Karpas-422 (cell line): ENCODE measurements at places on chromosomes 7 and 10. TPM values are rescaled to one million over a fixed set of nuclear protein-coding genes. Genes with fewer than 3 reads are reported as not detected.

REPIN1 gene
- 53.3 and 98.4 TPM in 2 replicates for total RNA-seq

SMURF1 gene
- total RNA-seq, result 16.7 and 22.6 TPM in 2 replicates

ACSL5 gene
- 55.6 and 63.6 TPM in 2 replicates for total RNA-seq

FAM171A1 gene
- not detected in 2 replicates for total RNA-seq

TLX1 gene
- not detected in 2 replicates for total RNA-seq

GRCh38 chr10:86300399-86300925 lies 66.1 kb downstream of the GRID1 start:
- no peak for DNase-seq

GRCh38 chr7:1924258-1924817 lies 254.3 kb downstream of the ELFN1 start:
- no peak for DNase-seq

DNA sequence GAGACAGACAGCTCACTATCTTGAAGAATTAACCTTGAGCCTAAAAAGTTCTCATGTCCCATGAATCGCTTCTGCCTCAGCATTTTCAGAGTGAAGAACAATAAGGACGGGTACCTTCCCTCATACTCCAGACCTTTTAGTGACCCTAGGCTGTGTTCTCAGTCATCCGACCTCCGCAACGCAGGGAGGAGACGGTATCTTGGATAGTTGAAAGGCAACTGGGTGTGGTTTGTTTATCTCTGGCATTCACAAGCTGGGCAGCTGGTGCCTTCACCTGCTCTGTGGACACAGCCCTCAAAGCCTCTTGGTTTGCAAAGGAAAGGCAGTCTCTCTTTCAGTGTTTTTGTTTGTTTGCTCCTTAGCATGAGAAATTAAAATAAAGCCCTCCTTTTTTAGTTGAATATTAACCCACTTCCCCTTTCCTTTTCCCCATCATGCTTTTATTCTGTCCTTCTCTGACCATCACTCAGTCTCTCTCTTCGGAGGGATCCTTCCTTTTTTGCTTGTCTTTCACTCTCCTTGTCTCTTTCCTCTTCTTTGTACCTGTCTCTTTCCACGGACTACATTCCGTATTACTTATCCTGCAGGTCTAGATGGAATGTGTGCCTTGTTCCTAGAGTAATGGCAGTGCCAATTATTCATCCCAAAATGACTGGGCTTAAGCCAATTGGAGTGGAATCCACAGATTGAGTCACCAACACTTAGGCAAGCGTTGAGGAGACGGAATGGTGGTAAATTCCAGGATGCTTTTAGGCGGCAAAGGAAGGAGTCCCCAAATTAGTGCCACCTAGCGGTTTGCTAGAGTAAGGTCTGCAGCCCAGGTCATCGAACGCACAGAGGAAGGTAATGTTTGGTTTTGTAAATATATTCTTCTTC lies 45.8 kb downstream of the PRR15 start:
- peak; percentile 64 for DNase-seq

- no peak for DNase-seq
Measured at GRCh38 chr7:6619961-6620360, 4.6 kb downstream of the ZNF853 start.

- DNase-seq, result no peak
Measured at GRCh38 chr7:54326592-54327167, 215.5 kb upstream of the VSTM2A start.

- DNase-seq, result no peak
Measured at GRCh38 chr7:17299483-17299991, 1.1 kb downstream of the AHR start.

- no peak for DNase-seq
Measured at GRCh38 chr10:77717336-77717735, 79.7 kb upstream of the KCNMA1 start.

- DNase-seq, result no peak
Measured at GRCh38 chr10:24526085-24526649, 197.5 kb downstream of the ARHGAP21 start.

- no peak for DNase-seq
Measured at GRCh38 chr10:11319990-11320602, 291.4 kb downstream of the USP6NL start.

GRCh38 chr7:81187753-81188152 lies 268.9 kb upstream of the SEMA3C start:
- no peak for DNase-seq

DNA sequence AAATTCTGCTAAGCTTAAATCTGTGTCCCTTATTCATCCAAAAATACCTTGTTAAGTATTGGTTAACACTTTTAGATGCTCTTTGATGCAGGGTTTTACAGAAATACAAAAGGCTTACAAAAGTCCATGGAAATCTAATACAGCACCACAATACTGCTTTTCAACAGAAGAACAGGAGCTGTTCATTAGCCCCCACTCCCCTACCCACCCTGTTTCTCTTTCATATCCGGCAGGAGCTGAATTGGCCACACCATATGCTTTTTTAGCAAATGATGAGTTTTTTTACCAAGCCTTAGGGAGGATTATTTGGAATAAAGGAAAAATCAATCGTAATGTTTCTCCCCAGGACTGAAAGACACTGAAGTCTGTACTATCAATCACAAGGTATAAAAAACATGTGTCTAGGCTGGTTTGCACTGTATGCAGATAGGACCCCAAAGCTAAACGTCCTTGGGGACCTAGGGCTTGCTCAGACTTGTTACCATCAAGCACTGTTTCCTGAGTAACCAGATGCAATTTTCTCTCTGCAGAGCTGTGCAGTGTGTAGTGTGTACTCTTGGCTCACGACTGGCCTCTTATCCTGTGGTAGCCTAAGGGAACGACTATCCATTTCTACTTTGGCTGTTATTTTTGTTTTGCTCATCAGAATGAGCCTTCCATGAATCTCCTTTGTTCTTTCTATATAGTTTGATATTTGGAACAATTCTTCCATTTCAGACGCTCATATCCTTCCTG lies 143.3 kb upstream of the LRGUK start:
- no peak for DNase-seq

- peak; percentile 70 for DNase-seq
Measured at GRCh38 chr10:75926763-75927162, 495.3 kb downstream of the LRMDA start.

- no peak for DNase-seq
Measured at GRCh38 chr10:132069122-132069848, 3.5 kb downstream of the JAKMIP3 start.

- no peak for DNase-seq
Measured at GRCh38 chr7:46428295-46428694, 507.2 kb upstream of the IGFBP3 start.

DNA sequence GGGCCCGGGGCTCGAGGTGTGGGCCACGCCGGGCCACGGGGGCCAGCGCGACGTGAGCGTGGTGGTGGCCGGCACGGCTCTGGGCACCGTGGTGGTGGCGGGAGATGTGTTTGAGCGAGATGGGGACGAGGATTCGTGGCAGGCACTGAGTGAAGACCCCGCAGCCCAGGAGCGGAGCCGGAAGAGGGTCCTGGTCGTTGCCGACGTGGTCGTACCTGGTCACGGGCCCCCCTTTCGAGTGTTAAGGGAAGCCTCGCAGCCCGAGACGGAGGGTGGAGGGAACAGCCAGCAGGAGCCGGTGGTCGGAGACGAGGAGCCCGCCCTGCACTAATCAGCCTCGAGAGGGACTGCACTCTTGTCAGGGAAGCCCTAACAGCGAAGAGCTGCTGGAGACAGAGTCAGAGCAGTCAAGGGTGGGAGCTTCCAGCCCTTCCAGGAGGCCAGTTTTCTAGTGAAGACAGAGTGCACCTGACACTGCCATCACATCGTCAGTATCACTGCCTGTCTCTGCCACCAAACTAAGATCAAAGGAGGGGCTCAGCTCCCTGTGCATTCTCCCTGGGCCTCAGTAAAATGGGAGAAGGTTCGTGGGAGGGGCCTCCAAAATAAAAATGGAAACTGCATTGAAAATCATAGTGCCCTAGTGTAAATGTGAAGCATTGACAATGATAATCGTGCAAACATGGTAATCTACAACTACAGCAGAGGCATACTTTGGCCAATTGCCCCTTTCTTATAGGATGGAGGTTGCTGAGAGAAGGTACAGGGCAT lies 1.3 kb downstream of the MBLAC1 start:
- DNase-seq, result no peak

DNA sequence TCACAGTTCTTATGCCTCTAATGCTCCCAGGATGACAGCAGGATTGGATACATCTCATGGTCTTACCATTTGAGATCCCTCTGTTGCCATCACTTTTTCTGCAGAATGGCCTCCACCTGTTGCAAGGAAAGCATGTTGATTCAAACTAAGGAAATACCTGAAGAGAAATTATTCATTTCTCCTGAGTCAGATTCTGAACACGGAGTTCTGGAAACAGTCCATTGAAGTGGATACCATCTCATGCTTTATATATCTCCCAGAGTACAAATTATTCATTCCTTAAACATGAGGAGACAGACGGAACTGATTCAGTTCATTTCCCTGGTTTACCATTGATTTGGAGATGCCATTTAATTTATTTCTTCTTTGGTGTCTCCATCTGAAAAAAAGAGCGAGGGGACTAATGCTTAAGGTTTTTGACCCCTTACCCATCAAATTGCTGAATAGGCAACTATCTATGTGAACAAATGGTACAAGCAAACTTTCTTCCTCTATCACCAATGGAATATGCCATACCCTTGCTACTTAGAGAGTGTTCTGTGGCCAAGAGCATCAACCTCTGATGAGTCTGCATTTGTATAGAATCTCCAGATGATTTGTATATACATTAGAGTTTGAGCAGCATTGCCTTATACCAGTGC lies 305.0 kb upstream of the LRGUK start:
- no peak for DNase-seq

DNA sequence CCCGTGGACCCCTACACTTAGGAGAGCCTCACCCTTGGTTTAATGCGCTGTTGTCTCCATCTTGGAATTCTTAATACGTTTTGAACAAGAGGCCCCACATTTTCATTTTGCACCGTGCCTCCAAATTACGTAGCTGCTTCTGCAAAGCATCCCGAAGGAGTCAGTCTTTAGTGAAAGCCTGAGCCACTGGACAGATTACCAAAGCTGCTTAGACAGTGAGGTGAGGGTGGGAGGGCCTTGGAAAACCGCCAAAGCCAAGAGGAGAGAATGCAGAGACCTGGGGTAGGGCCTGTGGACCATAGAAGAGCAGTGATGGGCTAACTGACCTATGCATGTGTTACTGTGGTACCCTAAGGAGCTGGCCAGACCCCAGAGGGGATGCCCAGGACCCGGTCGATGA lies 4.2 kb upstream of the TCAF1 start:
- no peak for DNase-seq

- DNase-seq, result no peak
Measured at GRCh38 chr10:78851647-78852046, 217.1 kb upstream of the ZMIZ1 start.

DNA sequence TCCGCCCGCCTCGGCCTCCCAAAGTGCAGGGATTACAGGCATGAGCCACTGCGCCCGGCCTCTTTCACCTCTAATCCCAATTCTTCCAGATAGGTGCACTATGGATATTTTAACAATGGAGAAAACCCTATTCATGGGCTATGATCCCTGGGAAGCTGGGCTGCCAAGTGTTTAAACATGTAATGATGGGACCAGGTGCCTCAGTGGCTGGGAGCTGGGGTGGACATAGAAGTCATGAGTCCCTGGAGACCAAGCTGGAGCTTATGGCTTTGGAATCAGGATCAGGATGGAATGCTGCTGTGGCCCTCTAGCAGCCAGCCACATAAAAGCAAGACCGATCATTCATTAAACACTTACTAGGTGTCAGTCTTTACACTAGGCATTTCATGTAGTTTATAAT lies 41.8 kb upstream of the IGFBP3 start:
- no peak for DNase-seq

GRCh38 chr7:149799397-149800168 lies 26.2 kb upstream of the ZNF467 start:
- DNase-seq, result peak; percentile 84

- DNase-seq, result no peak
Measured at GRCh38 chr7:128869944-128870285, 7.3 kb downstream of the ATP6V1F start.

DNA sequence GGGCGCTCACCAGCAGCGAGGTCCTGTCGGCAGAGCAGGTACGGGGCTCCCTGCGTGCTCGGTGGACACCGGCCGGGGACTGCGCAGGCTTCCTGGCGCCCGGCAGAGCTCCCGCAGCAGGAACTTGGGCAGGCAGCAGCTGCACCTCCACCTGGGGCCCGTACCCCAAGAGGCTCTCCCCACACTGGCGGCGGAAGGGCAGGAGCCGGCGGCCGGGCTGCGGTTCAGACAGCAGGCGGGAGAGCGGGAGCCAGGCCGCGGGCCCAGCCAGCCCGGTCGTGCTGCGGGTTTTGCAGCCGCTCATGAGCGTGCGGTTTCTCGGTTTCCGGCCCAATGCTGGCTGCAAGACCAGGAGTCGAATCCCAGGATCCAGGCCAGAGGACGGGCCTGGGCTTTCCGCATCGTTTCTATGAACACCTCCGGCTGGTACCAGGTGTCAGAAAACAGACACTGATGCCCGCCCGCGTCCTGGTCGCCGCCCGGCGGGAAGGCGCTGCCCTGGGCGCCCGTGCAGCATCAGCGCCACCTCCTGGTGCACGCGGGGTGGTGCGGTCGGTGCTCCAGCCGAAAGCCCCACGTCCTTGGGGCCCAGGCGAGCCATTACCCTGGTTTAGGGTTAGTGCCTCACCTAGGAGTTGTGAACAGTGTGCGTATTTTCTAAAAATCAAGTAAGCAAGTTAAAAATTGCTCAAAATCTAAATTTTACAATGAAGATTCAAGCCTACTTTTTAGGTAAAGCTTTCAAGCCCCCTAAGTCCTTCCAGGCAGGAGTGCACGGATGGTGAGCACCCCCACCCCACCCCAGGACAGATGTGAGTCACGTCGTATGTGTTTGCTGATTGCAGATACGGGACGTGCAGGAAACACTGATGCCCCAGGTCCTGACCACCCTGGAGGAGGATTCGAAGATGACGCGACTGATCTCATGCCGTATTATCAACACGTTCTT lies 47.4 kb upstream of the PRKAR1B start:
- DNase-seq, result peak; percentile 66

DNA sequence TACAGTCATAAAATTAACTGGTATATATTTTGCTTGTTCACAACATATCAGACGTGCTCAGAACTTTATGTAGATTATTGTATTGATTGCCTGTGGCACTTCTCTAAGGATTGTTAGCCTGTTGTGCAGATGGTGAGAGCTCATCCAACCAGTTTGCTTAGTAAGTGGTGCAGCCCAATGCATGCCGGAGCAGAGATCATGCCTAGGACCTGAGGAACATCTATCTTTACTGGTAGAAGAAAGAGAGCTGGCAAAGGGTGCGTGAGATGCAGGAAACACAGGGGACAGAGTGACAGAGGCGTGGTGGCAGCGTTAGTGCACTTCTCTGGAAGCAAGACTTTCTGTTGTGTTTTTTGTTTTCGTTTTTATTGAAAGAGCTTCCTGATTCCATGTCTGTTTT lies 35.9 kb downstream of the CCM2 start:
- DNase-seq, result no peak

GRCh38 chr7:155450970-155451801 lies 6.7 kb upstream of the EN2 start:
- DNase-seq, result no peak
